ENCODE measurements at places on chromosomes 11 and 22.

DNA sequence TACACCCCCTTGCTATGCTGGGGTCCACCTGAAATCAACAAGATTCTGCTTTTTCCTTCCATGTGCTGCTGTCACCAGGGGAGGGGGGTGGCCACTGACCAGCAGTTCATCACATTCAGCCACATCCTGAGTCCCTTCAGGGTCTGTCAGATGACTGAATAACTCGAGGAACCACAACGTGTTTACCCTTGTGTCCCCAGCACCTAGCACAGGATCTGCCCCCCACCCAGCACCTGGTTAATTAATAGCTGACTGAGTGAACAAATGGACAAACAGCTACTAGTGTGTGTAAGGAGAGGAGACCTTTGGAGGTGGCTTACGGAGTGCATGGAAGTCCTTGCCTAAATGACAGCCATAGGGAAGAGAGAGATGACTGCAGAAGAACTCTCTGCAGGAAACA, 119.5 kb upstream of the NCAM1 start:
- DNase-seq = no peak

DNA sequence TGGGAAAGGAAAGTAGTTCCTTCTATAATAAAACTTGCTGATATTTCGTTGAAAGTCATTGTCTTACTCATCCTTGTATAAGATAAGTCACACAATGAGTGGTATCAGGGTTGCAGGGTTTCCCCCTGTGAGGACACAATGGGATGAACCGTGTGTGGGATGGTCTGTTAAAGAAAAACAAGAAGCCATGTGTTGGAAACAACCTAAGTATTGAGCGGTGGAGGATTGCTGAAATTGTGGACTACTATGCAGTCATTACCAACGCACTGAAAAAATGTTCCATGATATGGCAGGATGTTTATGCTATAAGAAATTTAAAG, 28.6 kb downstream of the PTPRJ start:
- DNase-seq = peak; percentile 83

DNA sequence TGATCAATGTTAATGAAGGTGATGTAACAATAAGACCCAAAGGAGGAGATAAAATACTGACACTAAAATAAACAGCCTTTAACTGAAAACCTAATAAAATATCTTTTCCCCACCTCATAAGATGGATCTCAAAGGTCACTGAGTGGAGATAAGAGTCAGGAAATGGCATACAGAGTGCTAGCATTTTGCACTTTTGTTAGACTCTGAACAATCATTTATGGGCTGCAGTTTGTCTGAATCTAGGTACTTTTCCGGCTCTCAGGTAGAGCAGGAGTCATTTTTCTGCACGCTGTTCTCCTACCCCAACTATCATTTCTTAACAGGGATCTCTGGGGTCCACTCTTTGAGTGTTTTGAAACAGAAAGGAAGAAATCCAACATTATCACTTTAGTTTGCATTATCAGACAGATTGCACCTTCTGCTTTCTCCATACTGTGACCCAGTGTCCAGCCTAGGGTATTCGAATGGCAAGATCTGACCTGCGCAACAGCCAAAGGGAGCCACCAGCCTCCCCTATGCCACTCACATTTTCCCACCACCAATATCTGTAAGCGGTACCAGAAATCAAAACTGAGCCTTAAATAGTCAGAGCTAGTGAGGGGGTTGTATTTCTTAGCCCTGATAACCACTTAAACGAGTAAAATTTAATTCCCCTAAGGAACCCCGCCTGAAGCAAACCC, 863 bp downstream of the SIAE start:
- DNase-seq = no peak

DNA sequence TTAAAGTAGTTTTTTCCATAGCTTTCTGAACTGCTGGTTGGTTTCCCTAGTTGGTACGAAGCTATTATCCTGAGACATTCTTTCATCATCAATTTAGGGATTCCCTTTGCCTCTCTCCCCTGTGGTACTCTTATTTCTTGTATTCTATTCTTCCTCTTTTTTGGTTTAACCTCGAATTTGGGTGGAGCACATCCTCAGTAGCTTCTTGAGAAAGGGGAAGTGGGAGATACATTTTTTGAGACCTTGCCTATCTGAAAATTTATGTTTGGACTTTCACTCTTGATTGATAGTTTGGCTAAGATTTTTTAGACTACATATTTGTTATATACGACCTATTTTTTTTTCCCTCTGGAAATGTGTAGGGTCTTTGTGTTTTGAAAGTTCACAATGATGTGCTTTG, 121.7 kb upstream of the ZBED5 start:
- no peak for DNase-seq

GRCh38 chr11:88359541-88359940, 22.0 kb upstream of the CTSC start:
- DNase-seq = peak; percentile 9

DNA sequence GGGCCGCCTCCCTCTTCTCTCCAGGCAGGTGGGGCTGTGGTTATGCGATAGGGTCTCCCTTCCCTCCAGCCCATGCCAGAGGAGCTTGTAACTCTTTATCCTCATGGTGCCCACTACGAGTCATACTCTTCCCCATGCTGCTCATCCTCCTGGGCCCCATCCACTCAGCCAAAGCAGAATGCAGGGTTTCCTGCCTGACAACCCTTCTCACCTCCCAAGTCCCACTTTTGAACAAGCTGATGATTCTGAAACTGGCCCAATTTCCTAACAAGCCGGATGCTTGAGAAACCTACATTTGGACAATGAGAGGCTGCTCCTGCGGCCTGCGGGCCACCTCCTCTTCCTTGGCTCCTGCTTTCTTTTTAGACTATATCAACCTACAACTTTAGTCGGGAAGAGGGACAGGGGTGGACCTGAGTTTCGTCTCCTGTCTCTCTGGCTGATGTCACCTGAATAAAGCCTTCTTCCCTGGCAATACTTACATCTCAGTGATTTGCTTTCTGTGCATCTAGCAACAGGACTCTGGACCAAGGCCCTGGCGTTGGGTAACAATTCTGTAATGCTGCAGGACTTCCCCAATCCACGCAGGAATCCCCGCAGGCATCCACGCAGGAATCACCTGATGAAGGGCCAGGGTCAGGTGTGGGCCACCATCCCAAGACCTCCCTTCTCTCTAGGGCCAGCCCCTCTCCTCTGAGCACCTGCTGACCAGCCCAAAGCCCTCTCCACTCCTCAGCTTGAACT, 1.5 kb upstream of the NDUFS8 start:
- no peak for DNase-seq

- DNase-seq = no peak
Measured at GRCh38 chr22:49476800-49477400, 350.8 kb downstream of the BRD1 start.

DNA sequence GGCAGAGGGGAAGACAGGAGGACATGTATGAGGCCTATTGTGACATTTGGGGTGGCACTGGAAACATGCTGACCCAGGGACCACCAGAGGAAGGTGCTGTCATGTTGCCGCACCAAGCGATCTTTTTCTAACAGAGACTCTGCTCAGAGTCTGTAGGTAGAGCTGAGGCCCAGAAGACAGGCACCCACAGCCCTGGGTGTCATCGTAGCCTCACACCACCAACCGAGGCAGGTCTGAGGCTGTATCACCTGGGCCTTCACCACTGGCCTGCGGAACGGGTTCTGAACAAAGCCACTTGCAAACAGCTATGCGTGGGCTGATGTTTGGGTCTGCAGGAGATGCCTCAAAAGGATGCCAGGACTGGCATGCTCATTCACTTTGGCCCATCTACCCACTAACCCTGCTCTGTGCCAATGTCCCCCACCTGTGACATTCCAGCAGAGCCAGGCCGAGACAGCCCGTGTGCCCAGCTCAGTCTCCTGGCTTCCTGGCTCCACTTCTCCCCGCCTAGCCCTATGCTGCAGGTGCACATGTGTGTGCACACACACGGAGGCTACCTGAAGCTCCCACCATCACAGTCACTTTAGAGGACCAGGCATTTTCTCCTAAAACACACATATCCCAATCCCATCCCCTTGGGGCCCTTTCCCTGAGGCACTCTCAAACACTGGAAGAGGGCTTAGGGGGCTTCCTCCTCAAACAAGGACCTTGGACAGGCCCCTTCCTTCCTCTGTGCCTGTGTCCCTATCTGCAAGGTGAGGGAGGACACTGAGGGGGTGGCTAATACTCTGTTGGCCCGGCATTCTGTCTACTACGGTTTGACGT, 3.6 kb downstream of the TRIM29 start:
- no peak for DNase-seq

DNA sequence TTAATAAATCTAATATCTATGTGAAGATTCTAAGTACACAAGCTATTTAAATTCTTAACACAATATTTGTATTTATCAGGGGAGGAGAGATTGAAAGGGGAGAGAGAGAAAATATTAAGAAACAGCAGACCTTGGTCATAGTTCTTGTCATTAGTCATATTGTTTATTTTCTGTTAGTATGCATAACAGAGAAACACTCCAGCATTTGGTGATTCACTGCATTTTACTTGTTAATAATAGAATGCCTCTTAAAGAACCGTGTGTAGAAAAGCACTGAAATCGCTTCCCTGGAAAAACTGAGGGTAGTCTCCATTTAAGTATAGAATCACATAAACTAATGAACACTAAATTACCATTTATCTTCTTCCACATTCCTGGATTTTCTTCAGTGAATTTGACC, 122.7 kb upstream of the TRPC6 start:
- no peak for DNase-seq

DNA sequence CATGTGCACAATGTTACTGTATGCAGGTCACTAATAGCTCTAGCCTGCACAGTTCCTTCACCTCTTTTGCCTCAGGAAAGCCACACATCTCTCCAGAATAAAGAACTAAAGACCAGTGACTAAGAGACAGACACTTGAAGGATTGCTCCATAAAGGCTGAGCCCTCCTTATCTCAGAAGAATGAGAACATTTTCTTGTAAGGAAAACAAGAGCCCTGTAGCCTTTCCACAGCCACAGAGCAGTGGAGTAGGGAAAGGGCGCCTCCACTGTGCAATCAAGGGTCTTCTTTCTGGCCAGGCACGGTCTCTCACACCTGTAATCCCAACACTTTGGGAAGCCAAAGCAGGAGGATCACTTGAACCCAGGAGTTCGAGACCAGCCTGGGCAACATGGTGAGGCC, 202.6 kb upstream of the TMEM45B start:
- no peak for DNase-seq

- DNase-seq = no peak
Measured at GRCh38 chr11:61739413-61739812, 13.0 kb upstream of the MYRF start.

DNA sequence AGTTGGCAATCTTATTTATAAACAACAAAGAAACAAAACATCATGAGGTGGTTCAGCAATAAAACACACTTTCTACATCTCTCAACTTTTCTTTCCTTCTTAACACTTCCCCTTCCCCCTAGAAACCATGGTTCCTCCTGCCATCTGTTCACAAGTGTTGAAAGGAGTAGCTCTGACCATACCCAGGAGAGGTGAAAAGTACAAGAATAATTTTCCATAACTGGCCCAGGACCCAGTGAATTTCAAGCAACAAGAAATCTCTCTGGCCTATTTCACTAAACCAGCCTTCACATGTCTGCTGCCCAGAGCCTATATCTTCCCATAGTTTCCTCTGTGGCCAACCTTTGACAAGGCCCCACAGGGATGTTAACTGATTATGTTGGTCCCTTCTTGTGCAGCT, 98.2 kb upstream of the CEP126 start:
- no peak for DNase-seq

- DNase-seq = no peak
Measured at GRCh38 chr11:68269414-68270081, 2.2 kb downstream of the C11orf24 start.

- DNase-seq = no peak
Measured at GRCh38 chr11:43871051-43871450, 9.6 kb upstream of the ALKBH3 start.

DNA sequence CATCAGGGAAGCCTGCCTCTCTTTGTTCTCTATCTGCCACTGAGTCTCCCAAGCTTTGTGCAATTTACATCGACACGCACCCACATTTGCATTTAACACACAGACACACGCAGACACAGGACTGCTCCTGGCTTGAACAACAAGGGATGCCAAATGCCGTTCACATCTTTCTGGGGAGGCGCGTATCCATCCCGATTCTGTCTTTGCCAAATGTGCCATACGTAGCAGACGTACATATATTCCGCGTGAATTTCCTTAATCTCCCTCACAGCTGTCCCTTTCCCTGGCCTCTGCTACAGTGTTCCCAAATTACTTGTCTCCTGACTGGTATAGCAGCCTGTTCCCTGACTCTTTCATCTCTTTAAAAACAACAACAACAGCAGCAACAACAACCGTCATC, 409.5 kb downstream of the MIAT start:
- DNase-seq = no peak

- DNase-seq = no peak
Measured at GRCh38 chr11:3088806-3089205, 31.6 kb upstream of the CARS1 start.

DNA sequence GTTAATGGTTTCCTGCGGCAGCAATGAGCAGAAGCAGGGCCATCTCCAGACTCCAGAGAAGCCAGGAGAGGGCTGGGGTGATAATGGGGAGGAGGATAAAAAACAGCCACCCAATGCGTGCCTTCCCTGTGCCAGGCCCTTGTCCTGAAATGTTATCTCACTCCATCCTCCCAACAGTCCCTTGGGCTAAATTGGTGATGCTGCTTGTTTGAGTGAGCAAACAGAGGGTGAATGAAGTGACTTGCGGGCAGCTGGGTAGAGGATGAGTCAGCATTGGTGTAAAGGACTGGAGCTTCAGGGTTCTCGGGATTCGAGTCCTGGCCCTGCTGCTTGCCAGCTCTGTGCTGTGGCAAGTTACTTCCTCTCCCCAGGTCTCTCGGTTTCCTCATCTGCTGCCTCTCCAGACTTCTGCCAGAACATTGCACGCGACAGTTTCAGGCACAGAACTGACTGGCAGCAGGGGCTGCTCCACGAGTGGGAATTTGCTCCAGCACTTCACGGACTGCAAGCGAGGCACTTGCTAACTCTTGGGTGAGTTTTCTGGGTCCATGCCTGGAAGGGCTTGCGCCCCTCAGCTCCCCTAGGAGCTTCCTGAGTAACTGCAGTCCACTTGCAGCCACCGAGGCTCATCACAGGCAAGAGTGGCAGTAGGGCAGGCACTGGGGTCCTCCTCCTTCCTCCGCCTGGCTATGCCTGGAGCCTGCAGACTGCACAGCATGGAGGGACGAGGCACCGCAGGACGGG, at the start of gene P2RY6:
TSS of gene P2RY6 (plus strand) at position 403 of the 744 bp plus-strand sequence. CDS start 24,181 bp downstream, outside the sequence.
- DNase-seq = no peak
